Chondrocyte (in vitro differentiated cells): ENCODE measurements at places on chromosomes 3 and 15. TPM values are rescaled to one million over a fixed set of nuclear protein-coding genes. Genes with fewer than 3 reads are reported as not detected.

DNA sequence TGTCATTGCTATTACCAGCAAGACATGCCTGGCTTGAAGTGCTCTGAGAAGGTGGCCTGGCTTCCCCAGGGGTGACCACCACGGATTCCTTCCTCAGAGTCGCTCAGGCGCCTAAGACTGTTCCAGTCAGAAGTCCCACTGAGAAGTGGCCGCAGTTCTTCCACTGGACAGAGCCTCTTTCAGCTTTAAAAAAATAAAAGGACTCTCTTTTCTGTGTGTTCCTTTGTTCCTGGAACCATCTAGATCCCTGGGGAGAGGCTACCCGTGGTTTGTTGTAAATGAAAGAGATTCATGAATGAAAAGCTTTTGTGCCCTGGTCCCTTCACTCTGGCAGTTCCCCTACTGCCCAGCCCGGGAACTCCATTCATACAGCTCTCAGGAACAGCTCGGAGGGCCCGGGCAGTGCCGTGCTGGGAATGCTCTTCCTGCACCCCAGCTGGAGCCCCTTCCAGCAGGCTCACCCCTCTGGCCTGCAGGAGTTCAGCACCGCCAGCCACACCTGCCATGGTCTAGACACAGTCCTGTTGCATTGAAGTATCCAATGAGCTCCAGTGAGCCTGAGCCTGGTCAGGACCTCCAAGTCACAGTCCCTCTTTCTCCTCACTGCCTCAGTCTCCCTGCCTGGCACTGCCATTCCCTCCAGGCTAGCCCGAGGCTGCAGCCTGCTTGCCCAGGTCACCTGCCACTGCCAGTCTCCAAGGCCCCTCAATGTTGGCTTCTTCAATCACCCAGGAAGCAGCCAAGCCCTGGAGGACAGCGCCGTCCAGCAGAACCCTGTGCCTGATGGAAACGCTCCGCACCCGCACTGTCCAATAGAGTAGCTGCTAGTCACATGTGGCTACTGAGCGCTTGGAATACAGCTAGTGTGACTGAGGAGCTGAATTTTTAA lies 75.4 kb downstream of the XXYLT1 start:
- peaks cover 4% of the 10 kb centered on the region for H3K36me3 ChIP-seq
- no peak overlapping the region for H3K4me3 ChIP-seq
- no peak for DNase-seq
- peaks cover 54% of the 10 kb centered on the region for H3K4me1 ChIP-seq

DNA sequence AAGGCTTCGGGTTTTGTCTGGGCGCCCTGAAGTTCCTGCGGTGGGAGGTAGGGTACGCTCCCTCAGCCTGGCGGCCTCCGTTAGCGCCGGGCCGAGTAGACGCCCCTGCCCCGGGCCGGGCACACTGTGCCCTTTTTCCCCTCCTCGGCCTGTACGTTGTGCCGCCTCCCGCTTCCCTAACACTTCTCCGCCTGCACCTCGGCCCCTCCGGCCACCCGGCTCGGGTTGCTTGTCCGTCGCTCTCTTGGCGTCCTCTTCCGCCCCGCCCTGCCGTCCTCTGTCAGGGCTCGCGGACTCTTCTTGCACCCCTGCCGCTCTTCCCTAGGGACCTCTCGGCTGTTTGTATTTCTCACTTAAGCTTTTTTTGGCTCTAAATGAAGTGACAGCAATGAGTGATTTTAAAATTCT lies 384 bp downstream of the KNL1 start:
- peak overlapping the region; percentile 83 for H3K4me3 ChIP-seq
- H3K27me3 ChIP-seq, result peaks cover 2% of the 10 kb centered on the region
- peak overlapping the region; percentile 99 for H3K27ac ChIP-seq
- H3K4me1 ChIP-seq, result peaks cover 14% of the 10 kb centered on the region

DNA sequence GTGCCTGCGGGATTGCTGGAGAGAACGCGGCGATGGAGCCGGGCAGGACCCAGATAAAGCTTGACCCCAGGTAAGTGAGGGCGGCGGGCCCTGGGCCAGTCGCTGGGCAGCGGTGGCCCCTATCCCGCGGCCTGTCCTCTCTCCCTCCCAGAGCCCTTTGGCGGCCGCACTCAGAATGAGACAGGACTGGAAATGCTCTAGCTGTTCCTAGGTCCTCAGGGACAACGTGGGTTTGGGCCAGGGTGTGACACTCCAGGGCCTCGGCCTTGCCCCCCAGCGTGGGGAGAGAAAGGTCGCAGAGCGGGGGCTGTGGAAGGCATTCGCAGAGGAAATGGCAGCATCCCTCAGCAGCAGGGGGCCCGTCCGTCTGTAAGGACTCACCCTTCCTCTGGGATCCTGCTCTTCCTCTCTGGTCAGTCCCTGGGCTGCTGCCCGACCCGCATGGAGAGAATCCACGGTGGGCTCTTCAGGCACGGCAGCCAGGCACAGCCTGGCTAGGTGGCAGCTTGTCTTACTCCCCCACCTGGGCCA lies 412 bp downstream of the SLC51A start:
- no peak overlapping the region for H3K27ac ChIP-seq
- H3K4me3 ChIP-seq, result no peak overlapping the region
- no peaks in the 10 kb centered on the region for H3K27me3 ChIP-seq

DNA sequence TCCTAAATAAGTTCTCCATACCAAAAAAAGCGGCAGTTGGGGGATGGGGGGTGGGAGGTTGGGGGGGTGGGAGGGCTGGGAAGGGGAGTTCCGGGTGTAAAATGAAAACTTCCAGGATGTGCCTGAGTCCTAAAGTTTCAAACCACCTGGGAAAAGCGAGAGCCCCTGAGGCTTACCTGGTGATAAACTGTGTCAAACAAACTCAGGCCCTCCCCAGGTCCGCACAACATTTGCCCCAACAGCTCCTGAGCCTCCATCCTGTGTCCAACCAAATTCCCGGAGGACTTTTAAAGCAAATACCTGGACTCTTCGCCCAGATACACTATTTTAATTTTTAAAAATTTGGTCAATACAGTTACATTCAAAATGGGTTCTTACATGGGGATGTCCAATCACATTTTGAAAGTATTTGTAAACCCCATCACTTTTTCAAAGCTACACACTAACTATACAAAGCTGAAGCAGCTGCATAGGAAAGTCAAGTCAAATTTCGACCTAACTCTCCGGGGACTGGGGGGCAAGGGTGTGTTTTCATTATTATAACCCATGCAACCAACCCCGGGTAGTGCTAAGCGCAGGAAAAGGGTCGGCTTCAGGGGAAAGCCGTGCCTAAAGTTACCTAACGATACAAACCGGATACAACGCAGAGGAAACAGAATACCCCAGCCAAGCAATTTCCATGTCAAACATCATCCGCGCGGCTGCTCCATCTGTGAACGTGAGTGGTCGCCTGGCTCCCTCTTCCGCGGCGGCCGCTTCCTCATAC lies 685 bp upstream of the FOXB1 start:
- no peak for DNase-seq
- H3K4me3 ChIP-seq, result peak overlapping the region; percentile 31
- peaks cover 27% of the 10 kb centered on the region for H3K4me1 ChIP-seq
- H3K27ac ChIP-seq, result no peak overlapping the region
- peaks cover 88% of the 10 kb centered on the region for H3K27me3 ChIP-seq
- peaks cover 1% of the 10 kb centered on the region for H3K36me3 ChIP-seq

- H3K27me3 ChIP-seq, result peaks cover 50% of the 10 kb centered on the region
- H3K27ac ChIP-seq, result no peak overlapping the region
- peaks cover 31% of the 10 kb centered on the region for H3K4me1 ChIP-seq
- H3K36me3 ChIP-seq, result peaks cover 3% of the 10 kb centered on the region
- no peak overlapping the region for H3K4me3 ChIP-seq
- no peak for DNase-seq
Measured at GRCh38 chr3:169666376-169667165, 3.1 kb upstream of the MECOM start.

GRCh38 chr15:82890995-82891390 lies 61.5 kb downstream of the HOMER2 start:
- no peak for DNase-seq
- H3K4me1 ChIP-seq, result peaks cover 8% of the 10 kb centered on the region
- H3K27me3 ChIP-seq, result no peaks in the 10 kb centered on the region
- no peaks in the 10 kb centered on the region for H3K36me3 ChIP-seq

GRCh38 chr15:48766196-48766595 lies 44.7 kb downstream of the CEP152 start:
- no peak overlapping the region for H3K27ac ChIP-seq
- peaks cover 8% of the 10 kb centered on the region for H3K36me3 ChIP-seq
- H3K27me3 ChIP-seq, result no peaks in the 10 kb centered on the region
- no peak for DNase-seq
- H3K4me3 ChIP-seq, result no peak overlapping the region

GRCh38 chr15:100311154-100311625 lies 30.6 kb downstream of the ADAMTS17 start:
- peaks cover 5% of the 10 kb centered on the region for H3K36me3 ChIP-seq
- no peak for DNase-seq
- peaks cover 28% of the 10 kb centered on the region for H3K4me1 ChIP-seq
- H3K27ac ChIP-seq, result no peak overlapping the region
- H3K4me3 ChIP-seq, result no peak overlapping the region

The ECE2 gene
- total RNA-seq, result not detected in 3 replicates

The OCA2 gene
- 0.75 to 3.3 TPM (median 0.82 TPM) in 3 replicates for total RNA-seq

- H3K4me3 ChIP-seq, result no peak overlapping the region
- no peaks in the 10 kb centered on the region for H3K27me3 ChIP-seq
- no peak for DNase-seq
- no peaks in the 10 kb centered on the region for H3K4me1 ChIP-seq
Measured at GRCh38 chr3:21062831-21063294, 688.1 kb downstream of the ZNF385D start.

- no peak overlapping the region for H3K4me3 ChIP-seq
- DNase-seq, result no peak
- peaks cover 4% of the 10 kb centered on the region for H3K36me3 ChIP-seq
- H3K27ac ChIP-seq, result no peak overlapping the region
- H3K27me3 ChIP-seq, result no peaks in the 10 kb centered on the region
- H3K4me1 ChIP-seq, result peaks cover 46% of the 10 kb centered on the region
Measured at GRCh38 chr3:172189213-172189612, 149.8 kb downstream of the FNDC3B start.

DNA sequence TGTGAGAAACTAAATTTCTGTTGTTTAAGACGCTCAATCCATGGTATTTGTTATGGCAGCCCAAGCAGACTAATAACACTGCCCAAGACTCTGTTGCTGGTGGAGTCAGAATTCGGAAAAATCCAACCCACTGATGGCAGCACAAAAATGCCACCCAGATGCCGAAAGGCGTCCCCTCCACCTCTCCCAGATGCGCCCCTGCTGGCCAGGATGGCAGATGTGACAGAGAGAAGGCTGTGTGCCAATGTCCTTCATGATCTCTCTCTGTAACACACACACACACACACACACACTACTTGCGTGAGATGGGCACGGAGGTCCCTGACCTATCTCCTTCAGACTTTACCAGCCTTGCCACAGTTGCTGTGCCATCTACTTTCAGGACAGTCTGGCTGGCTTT lies 10.9 kb upstream of the LYSMD4 start:
- no peaks in the 10 kb centered on the region for H3K4me1 ChIP-seq
- no peak overlapping the region for H3K4me3 ChIP-seq
- H3K27ac ChIP-seq, result no peak overlapping the region
- H3K36me3 ChIP-seq, result no peaks in the 10 kb centered on the region
- DNase-seq, result no peak
- H3K27me3 ChIP-seq, result no peaks in the 10 kb centered on the region

- no peaks in the 10 kb centered on the region for H3K27me3 ChIP-seq
- H3K27ac ChIP-seq, result peak overlapping the region; percentile 22
- H3K4me1 ChIP-seq, result peaks cover 41% of the 10 kb centered on the region
- no peak overlapping the region for H3K4me3 ChIP-seq
- no peaks in the 10 kb centered on the region for H3K36me3 ChIP-seq
Measured at GRCh38 chr15:38316311-38316710, 63.7 kb downstream of the SPRED1 start.

The GPR149 gene
- total RNA-seq, result not detected in 3 replicates

DNA sequence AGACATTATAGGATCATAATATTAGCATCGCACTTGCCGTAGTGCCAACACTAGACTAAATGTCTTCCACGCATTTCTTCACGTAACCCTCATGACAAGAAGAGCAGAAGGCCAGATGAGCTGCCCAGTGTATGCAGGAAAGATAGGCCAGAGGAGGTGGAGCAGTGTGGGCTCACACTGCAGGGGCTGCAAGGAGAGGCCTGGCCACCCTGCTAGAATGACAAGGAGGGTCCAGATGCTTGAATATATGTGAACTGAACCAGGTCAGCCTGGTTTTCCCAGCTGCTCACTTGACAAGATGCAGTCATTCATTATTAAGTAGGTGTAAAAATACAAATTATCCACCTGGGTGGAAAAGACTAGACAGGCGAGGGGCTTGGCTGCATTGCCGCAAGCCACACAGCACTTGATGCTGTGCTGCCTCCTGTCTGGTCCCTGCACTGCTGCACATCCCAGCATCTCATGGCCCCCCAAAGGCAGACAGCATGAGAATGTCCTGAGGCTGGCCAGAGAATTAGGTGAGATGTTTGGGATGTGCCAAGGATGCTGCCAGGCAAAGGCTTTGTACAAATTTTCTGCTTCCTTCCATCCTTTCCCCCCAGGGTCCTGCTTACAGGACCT lies 115.2 kb downstream of the NTRK3 start:
- no peak for DNase-seq
- H3K36me3 ChIP-seq, result no peaks in the 10 kb centered on the region
- H3K27ac ChIP-seq, result no peak overlapping the region
- H3K4me1 ChIP-seq, result no peaks in the 10 kb centered on the region

The CHRNA7 gene
- 1.5 to 2.3 TPM (median 1.9 TPM) in 3 replicates for total RNA-seq

DNA sequence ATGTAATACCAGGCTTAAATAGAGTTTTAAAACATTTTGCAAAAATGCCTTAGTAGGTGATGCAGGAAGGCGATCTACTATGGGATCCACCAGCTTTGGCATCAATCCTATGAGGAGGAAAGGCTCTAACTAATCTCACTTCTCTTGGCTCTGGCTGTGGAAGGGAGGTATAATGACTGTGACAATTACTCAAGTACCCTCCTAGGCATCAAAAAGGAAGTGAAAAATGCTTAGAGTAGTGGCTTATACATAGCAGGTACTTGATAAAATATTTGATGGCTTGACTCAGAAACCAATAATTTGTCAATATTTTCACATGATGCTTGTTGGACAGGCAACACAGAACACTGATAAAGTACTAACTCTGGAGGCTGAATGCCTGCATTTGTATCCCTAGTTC lies 34.1 kb upstream of the SERPINI2 start:
- no peaks in the 10 kb centered on the region for H3K4me1 ChIP-seq
- H3K4me3 ChIP-seq, result no peak overlapping the region
- H3K27me3 ChIP-seq, result no peaks in the 10 kb centered on the region
- no peak overlapping the region for H3K27ac ChIP-seq

GRCh38 chr3:99559196-99559595 lies 79.2 kb upstream of the COL8A1 start:
- no peaks in the 10 kb centered on the region for H3K36me3 ChIP-seq
- peak overlapping the region; percentile 27 for H3K27ac ChIP-seq
- peaks cover 34% of the 10 kb centered on the region for H3K4me1 ChIP-seq
- no peaks in the 10 kb centered on the region for H3K27me3 ChIP-seq
- no peak for DNase-seq
- H3K4me3 ChIP-seq, result no peak overlapping the region

The IGSF11 gene
- total RNA-seq, result not detected in 3 replicates

GRCh38 chr3:83033133-83033532 lies 1271.7 kb upstream of the GBE1 start:
- peak overlapping the region; percentile 17 for H3K27ac ChIP-seq
- H3K27me3 ChIP-seq, result no peaks in the 10 kb centered on the region
- no peak for DNase-seq
- peaks cover 16% of the 10 kb centered on the region for H3K4me1 ChIP-seq
- H3K4me3 ChIP-seq, result no peak overlapping the region
- H3K36me3 ChIP-seq, result no peaks in the 10 kb centered on the region

The MASP1 gene
- 0.34 to 2.0 TPM (median 0.92 TPM) in 3 replicates for total RNA-seq
